Anterior cingulate cortex (tissue), 58 donors: ENCODE measurements at places on chromosomes 13 and 19.
A peak's percentile ranks its signal among the peaks of the same experiment; 100 is the strongest.

DNA sequence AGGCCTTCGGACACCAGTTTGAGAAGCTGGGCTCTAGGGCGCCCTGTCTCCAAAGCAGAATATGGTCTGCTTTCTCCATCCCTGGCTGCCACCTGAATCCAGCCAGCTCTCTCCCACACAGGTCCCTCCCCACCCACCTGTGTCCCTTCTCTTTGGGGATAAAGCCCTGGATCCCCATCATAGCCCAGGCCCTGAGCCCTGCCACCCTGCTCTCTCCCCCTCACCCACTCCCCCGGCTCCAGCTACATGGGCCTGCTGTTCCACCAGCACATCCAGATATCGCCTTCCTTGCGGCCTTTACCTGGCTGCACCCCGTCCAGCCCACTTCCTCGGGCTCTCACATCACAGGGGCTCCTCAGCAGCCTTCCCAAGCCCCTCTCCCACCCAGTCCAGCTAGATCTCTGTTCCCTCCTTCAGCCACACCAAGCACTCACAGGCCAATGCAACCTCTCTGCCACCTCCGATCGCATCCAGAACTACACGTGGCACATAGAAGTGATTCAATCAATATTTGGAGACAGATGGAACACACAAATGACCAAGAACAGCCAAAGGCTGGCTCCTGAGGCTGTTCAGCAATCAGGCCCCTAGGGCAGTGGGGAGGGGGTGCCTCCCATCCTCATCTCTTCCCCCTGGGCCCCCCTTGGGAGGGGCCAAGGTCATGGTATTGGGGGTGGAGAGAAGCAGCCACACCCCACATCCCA, 7.6 kb downstream of the AKT2 start:
- no peak for DNase-seq

DNA sequence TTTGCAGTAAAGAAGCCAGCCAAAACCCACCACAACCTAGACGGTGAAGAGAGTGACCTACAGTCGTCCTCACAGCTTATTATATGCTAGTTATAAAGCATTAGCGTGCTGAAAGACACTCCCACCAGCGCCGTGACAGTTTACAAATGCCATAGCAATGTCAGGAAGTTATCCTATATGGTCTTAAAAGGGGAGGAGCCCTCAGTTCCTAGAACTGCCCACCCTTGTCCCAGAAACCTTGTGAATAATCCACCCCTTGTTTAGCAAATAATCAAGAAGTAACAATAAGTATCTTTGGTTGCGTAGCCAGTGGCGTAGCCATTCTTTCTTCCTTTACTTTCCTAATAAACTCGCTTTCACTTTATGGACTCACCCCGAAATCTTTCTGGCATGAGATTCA, 227.9 kb upstream of the ARGLU1 start:
- DNase-seq = no peak

- DNase-seq = no peak
Measured at GRCh38 chr13:113922412-113923118, 51.3 kb downstream of the C13orf46 start.

GRCh38 chr13:26401578-26402021, 147.7 kb downstream of the CDK8 start:
- no peak for DNase-seq

GRCh38 chr13:27921961-27922882, 2.4 kb downstream of the PDX1 start:
- no peak for DNase-seq

- no peak for DNase-seq
Measured at GRCh38 chr13:51041126-51041525, 69.9 kb downstream of the C13orf42 start.

DNA sequence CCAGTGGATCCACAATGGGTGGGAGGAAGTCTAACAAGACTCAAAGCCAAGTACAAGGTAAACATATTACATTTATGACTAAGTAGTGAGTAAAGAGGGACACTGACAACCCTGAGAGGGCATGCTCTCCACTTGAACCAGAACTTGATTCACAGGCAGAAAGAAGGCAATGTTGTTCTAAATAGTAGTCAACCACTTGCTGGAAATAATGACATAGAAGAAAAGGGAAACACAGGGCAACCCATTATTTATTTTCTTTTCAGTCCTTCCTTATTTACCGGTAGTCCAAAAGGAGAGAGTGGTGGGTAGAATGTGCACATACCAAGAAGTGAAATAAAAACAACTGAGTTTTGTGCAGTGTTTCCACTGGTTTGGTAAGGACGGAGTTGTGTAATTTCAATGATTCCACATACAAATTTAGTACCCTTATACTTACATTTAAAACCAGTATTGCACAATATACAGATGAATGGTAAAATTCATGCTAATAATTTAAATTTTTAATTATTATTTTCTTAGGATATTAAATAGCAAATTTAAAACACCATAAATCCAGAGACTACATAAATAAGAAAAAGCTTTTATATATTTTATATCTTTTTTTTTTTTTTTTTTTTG, 65.9 kb downstream of the ENOX1 start:
- DNase-seq = no peak

- no peak for DNase-seq
Measured at GRCh38 chr13:51519771-51520216, 64.5 kb upstream of the WDFY2 start.

DNA sequence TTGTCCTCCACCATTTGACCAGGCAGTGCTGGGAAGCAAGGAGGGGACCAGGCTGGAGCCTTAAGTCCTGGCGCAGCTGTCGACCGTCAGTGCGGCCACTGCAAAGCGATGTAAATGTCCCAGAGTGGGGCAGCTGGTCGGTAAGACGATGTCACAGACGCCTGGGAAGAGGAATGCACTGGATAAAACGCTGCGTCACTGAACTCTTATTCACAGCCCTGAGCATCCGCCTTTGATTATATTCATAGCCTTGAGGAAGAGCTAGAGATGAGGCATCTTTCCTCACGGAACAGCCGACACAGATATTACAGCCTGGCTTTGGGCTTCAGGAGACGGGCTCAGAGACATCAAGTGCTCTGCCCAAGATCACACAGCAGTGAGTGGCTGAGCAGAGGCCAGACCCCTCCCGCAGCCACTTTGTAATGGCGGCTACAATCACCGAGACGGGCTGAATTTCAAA, 17.6 kb upstream of the TUBGCP3 start:
- no peak for DNase-seq

DNA sequence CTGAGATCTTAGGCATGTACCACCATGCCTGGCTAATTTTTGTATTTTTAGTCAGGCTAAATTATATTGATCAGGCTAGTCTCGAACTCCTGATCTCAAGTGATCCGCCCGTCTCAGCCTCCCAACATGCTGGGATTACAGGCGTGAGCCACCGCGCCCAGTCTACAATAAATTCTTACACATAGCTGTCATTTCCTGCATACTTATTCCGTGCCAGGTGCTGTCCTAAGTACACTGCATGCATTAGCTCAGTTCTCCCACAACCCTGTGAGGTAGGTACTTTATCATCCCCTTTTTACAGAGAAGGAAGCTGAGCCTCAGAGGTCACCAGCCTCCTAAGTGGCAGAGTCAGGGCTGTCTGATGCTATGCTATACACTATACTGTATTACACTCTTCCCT, 7.2 kb upstream of the RHPN2 start:
- DNase-seq = no peak

DNA sequence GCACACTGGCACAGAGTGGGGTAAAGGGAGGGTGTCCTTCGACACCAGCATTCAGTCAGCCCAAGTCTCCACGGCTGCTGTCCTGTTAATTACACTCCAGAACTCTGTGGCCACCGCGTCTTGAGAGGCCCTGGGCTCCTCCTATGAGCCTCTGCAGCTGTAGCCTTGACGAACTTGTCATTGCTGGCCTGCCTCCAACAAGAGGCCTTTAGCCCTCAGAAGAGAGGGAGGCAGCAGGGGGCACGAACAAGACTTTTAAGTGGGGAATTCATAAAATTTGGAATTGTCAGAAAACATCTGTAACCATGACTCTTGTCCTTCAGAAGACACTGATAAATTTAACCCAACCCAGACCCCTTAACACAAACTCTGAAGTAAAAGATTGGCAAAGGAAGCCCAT, 241.9 kb downstream of the UQCRFS1 start:
- DNase-seq = no peak

DNA sequence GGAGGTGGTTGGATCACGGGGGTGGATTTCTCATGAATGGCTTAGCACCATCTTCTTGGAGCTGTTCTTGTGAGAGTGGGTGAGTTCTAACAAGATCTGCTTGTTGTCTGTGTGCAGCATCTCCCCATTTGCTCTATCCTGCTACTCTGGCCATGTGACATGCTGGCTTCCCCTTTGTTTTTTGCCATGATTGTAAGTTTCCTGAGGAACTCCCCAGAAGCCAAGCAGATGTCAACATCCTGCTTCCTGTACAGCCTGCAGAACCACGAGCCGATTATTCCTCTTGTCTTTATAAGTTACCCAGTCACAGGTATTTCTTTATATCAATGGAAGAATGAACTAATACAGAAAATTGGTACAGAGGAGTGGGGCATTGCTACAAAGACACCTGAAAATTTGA, 2.3 kb upstream of the SIGLEC12 start:
- no peak for DNase-seq

DNA sequence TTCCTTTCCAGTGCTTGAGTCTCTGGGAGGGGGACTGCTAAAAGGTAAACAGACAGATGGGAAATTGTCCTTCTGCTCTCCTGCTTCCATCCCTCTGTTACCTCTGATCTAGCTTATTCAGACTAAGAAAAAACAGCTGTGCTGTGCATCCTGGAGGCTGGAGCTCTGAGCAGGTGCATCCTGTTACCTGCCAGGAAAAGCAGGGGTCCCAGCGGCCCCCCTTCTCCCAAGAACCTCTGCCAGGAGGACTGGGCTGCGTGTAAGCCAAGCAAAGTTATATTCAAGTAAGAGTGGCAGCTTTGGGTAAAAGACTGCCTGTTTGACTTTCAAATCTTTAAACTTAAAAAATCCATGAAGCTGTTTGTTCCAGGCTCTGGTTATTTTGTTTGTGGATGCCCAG, 75.1 kb downstream of the C13orf42 start:
- no peak for DNase-seq

- DNase-seq = no peak
Measured at GRCh38 chr13:80754441-80754840, 413.5 kb upstream of the SPRY2 start.

GRCh38 chr19:16573296-16573695, 1.1 kb upstream of the SLC35E1 start:
- DNase-seq = no peak

GRCh38 chr19:48059331-48059730, 15.5 kb upstream of the CABP5 start:
- no peak for DNase-seq

- DNase-seq = no peak
Measured at GRCh38 chr19:29712744-29713516, 2.1 kb downstream of the C19orf12 start.

DNA sequence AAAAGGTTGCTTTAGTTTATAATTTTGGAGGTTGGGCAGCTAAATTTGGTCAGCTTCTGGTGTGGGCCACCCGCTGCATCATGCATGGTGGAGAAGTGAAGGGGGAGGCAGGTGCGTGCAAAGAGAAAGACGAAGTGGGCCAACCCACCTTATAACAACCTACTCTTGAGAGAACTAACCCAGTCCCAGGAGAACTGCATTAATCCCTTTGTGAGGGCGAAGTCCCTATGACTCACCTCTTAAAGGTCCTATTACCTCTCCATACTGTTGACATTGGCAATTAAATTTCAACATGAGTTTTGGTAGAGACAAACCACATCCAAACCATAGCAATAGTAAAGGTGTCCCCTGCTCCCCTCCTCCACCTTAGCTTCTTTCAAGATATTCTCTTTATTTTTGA, 7.7 kb upstream of the FGF9 start:
- no peak for DNase-seq

GRCh38 chr13:27281420-27281819, 10.8 kb downstream of the RASL11A start:
- DNase-seq = no peak

GRCh38 chr13:107277911-107278310, 710.0 kb upstream of the ARGLU1 start:
- DNase-seq = no peak

- no peak for DNase-seq
Measured at GRCh38 chr13:44371421-44371820, 2.2 kb upstream of the SERP2 start.

DNA sequence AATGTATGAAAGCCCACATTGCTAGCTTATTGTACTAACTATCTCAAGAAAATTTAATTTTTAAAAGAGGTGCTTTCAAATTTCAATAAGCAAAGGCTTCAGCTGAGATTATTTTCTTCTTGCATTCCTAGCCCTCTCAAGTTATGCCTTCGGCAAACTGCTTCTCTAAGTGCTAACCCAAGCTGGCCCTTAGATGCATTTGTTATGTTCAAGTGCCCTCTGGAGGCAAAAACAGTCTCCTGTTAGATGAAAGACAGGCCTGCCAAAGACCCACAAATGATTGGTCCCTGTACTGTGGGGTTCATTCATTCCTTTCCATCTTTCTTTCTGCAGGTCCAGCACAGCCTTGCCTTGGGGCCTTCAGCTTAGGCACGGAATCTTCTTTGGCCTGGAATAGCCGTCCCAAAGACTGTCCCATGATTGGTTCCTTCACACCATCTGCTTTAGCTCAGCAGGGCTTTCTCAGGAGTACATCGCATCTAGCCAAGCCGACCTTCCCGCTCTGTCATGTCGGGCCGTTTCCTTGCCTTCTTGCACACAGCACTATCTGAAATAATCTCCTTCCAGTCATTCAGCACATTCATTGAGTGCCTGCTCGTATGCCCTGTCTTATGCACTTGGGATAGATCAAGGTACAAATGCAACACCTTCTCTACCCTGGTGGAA, 26.4 kb upstream of the TPTE2 start:
- DNase-seq = peak; percentile 6
